ENCODE measurements at places on chromosomes 11 and 22. TPM values are rescaled to one million over a fixed set of nuclear protein-coding genes. Genes with fewer than 3 reads are reported as not detected.

The CHRNA10 gene
- 1.6 TPM for total RNA-seq

The GPHA2 gene
- not detected for total RNA-seq

DNA sequence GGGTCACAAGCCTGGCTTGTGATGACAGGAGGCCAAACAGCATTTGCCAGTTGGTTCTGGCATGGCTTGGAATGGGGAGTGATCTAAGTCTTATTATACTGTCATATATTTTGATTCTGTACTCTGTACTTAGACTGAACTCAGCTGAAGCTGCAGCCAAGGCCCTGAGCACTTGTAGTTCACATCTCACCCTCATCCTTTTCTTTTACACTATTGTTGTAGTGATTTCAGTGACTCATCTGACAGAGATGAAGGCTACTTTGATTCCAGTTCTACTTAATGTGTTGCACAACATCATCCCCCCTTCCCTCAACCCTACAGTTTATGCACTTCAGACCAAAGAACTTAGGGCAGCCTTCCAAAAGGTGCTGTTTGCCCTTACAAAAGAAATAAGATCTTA, 843 bp downstream of the OR56B1 start:
- H3K27me3 ChIP-seq, result peaks cover 8% of the 10 kb centered on the region
- H3K4me1 ChIP-seq, result no peaks in the 10 kb centered on the region
- H3K27ac ChIP-seq, result no peak overlapping the region
- H3K4me3 ChIP-seq, result no peak overlapping the region
- DNase-seq, result no peak
- no peaks in the 10 kb centered on the region for H3K36me3 ChIP-seq

DNA sequence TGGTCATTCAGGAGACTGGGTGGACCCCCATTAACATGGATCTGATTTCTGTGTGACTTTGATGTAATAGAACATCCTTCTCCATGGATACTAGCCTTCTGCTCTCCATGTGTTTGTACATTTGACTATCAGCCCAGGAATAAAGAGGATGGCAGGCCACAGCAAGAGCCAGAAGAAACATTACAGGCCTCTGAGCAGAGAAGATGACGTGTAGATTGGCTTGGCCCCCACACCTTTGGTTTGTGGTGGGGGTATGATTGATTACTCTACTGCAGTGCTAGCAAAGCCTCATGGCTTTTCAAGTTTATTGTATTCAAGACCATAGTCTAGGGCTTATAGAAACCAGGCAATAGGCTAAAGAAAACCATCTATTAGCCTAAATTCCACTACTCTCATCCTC, 77.0 kb downstream of the GRAMD1B start:
- H3K27ac ChIP-seq, result no peak overlapping the region
- H3K4me3 ChIP-seq, result no peak overlapping the region
- H3K27me3 ChIP-seq, result no peaks in the 10 kb centered on the region
- no peak for DNase-seq
- peaks cover 35% of the 10 kb centered on the region for H3K36me3 ChIP-seq

DNA sequence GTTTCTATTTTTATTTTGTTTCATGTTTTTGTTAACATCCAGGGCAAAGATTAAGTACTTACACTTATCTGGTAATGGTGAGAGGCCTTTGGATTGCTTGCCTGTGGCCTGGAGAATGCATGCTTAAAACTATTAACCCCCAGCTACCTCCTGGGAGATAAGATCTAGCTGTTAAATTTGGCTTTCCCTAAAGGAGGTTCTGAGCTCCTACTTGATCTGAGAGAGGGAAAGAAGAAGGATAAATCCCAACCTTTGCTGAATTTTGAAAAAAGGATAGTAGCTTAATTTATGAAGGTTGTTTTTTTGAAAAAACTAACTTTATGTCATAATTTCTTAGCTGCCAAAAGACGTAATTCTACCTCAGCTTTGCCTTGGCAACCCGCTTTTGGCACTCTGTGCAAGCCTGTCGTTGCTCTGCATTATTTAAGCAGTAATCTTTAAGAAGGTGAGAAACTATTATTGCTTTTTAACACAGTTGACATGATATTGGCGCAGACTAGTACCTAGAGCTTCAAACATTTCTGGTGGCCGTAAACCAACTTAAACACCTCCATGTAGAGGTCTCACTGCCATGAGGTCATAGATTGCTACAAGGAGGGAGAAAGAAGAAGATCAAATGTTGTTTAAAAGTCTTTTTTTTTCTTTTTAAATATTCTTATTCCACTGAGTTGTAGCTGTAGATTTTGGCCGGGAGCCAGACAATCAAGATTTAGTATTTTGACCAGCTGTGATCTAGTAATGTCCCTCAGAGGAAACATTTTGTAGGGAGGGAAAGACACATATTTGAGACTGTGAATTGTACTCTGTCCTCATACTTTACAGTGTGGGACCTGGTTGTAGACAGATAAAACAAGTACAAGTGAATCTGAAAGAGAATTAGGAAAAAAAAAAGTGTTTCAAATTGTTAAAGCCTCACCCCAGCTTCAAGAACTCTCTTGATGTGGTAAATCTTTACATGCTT, 74.4 kb downstream of the WNT11 start:
- H3K4me1 ChIP-seq, result peaks cover 4% of the 10 kb centered on the region
- no peak for DNase-seq
- H3K36me3 ChIP-seq, result no peaks in the 10 kb centered on the region
- no peaks in the 10 kb centered on the region for H3K27me3 ChIP-seq
- H3K4me3 ChIP-seq, result no peak overlapping the region

- no peaks in the 10 kb centered on the region for H3K27me3 ChIP-seq
- no peaks in the 10 kb centered on the region for H3K36me3 ChIP-seq
- no peak overlapping the region for H3K4me3 ChIP-seq
- DNase-seq, result no peak
Observed at GRCh38 chr11:2538951-2539350, 94.1 kb downstream of the KCNQ1 start.

- peaks cover 21% of the 10 kb centered on the region for H3K4me1 ChIP-seq
- no peak overlapping the region for H3K27ac ChIP-seq
- H3K27me3 ChIP-seq, result peaks cover 9% of the 10 kb centered on the region
- DNase-seq, result no peak
- no peaks in the 10 kb centered on the region for H3K36me3 ChIP-seq
Observed at GRCh38 chr11:45087086-45087899, 59.1 kb upstream of the PRDM11 start.

DNA sequence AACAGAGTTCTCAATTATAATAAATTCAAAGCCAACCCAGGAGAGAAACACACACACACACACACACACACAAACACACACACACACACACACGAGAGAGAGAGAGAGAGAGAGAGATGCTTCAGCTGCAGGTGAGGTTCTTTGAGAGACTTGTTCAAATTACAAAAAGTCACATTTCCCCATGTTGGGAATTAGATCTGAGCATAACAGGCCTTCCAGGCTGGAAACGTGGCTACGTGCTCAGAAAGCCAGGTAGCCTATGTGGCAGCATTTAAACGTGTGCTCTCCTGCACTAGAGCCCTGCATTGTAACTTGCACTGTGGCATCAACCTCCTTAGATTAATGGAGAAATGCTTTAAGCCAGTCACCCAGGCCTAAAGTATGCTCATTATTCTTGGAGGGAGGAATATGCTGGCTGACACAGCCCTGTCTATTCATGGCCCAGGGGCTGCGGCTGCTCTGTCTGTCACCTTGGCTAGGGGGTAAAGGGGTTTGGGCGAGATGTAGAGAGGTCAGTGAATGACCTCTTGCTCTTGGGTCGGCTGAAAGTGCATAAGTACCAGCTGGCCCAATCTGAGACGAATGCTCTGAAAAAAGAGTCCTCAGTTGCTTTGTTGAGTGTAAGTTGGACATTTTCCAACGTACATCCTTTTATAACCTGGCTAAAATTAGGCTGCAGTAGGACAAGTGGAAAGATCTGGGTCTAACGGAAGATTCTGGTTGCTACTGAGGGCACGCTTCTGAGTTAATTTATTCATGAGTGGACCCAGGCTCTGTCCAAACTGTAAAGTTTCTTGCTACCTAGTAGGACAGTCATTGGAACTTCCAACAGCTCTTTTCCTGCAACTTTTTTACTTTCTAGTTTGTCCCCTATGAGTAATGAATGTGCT, 171.1 kb upstream of the SEZ6L start:
- no peak for DNase-seq
- H3K4me3 ChIP-seq, result no peak overlapping the region
- no peaks in the 10 kb centered on the region for H3K4me1 ChIP-seq
- no peaks in the 10 kb centered on the region for H3K27me3 ChIP-seq
- no peaks in the 10 kb centered on the region for H3K36me3 ChIP-seq

Data from activated CD4-positive, alpha-beta memory T cell treated with anti-CD3 and anti-CD28 coated beads, Interleukin-2, amount 10 ng/mL, durations not matched to agents 7 days and 5 days (primary cell).